ENCODE measurements at places on chromosomes 5 and 9. TPM values are rescaled to one million over a fixed set of nuclear protein-coding genes. Genes with fewer than 3 reads are reported as not detected.
A peak's percentile ranks its signal among the peaks of the same experiment; 100 is the strongest.

- no peak overlapping the region for H3K27ac ChIP-seq
- no peak for DNase-seq
- H3K36me3 ChIP-seq, result no peaks in the 10 kb centered on the region
- no peak overlapping the region for H3K4me3 ChIP-seq
- no peaks in the 10 kb centered on the region for H3K4me1 ChIP-seq
- peaks cover 18% of the 10 kb centered on the region for H3K27me3 ChIP-seq
Observed at GRCh38 chr5:78527054-78527859, 121.3 kb downstream of the LHFPL2 start.

GRCh38 chr5:76789991-76790581 lies 28.7 kb upstream of the F2RL1 start:
- peaks cover 2% of the 10 kb centered on the region for H3K27me3 ChIP-seq
- no peak for DNase-seq
- H3K4me3 ChIP-seq, result no peak overlapping the region

GRCh38 chr9:120982836-120983235 lies 56.2 kb upstream of the TRAF1 start:
- H3K36me3 ChIP-seq, result no peaks in the 10 kb centered on the region
- H3K4me1 ChIP-seq, result peaks cover 8% of the 10 kb centered on the region
- H3K4me3 ChIP-seq, result no peak overlapping the region
- no peak for DNase-seq

- no peak overlapping the region for H3K4me3 ChIP-seq
- DNase-seq, result no peak
- no peaks in the 10 kb centered on the region for H3K27me3 ChIP-seq
- peaks cover 8% of the 10 kb centered on the region for H3K36me3 ChIP-seq
Observed at GRCh38 chr9:94757158-94757557, 30.7 kb downstream of the AOPEP start.

- DNase-seq, result no peak
- H3K4me1 ChIP-seq, result no peaks in the 10 kb centered on the region
- no peaks in the 10 kb centered on the region for H3K27me3 ChIP-seq
- H3K36me3 ChIP-seq, result no peaks in the 10 kb centered on the region
- H3K27ac ChIP-seq, result no peak overlapping the region
- no peak overlapping the region for H3K4me3 ChIP-seq
Observed at GRCh38 chr9:12956261-12956660, 181.4 kb downstream of the LURAP1L start.

Gene SLCO6A1
- total RNA-seq, result not detected

DNA sequence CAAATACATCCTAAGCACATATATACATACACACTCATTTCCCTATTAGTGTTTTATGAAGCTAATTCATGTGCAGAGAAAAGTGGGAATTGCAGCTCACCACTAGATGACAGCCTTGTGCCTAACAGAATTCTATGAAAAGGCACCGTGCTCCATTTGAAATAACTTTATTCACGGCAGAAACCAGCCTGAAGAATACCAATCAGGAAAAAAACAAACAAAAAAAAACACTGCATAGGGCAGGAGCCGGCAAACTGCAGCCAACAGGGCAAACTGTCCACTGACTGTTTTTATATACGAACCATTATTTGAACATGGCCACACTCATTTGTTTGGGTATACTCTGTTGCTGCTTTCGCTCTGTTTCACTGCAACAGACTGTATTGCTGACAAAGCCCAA lies 33.6 kb downstream of the ERMP1 start:
- H3K36me3 ChIP-seq, result peaks cover 38% of the 10 kb centered on the region
- no peak overlapping the region for H3K27ac ChIP-seq
- no peaks in the 10 kb centered on the region for H3K27me3 ChIP-seq
- H3K4me3 ChIP-seq, result no peak overlapping the region
- H3K4me1 ChIP-seq, result peaks cover 8% of the 10 kb centered on the region

GRCh38 chr9:121353241-121354061 lies 16.6 kb downstream of the STOM start:
- no peaks in the 10 kb centered on the region for H3K27me3 ChIP-seq
- H3K4me3 ChIP-seq, result peak overlapping the region; percentile 55
- H3K36me3 ChIP-seq, result peaks cover 43% of the 10 kb centered on the region
- peak overlapping the region; percentile 77 for H3K27ac ChIP-seq

DNA sequence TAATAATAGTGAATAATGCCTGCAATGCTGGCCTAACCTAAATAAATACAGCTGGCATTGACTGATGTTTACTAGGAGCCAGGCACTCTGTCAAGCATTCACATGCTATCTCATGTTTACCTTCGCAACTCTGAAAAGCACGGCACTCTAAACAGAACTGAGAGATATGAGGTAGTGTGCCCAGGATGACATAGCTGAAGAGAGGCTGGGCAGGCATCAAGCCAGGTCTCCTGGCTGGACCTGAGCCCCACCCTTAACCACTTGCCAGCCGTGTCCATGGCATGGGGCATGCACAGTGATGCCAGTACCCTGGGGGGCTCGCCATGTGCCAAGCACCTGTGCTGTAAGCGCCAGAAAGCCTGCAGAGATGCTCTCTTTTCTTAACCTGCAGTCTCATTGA lies 119.4 kb upstream of the MVB12B start:
- H3K27ac ChIP-seq, result no peak overlapping the region
- peaks cover 14% of the 10 kb centered on the region for H3K27me3 ChIP-seq
- no peak overlapping the region for H3K4me3 ChIP-seq
- H3K36me3 ChIP-seq, result no peaks in the 10 kb centered on the region
- no peaks in the 10 kb centered on the region for H3K4me1 ChIP-seq

Gene IFNA13
- not detected for total RNA-seq

GRCh38 chr9:7125231-7125630 lies 367.5 kb downstream of the KDM4C start:
- H3K27me3 ChIP-seq, result no peaks in the 10 kb centered on the region
- peaks cover 16% of the 10 kb centered on the region for H3K4me1 ChIP-seq
- H3K27ac ChIP-seq, result peak overlapping the region; percentile 23
- H3K4me3 ChIP-seq, result no peak overlapping the region
- H3K36me3 ChIP-seq, result peaks cover 56% of the 10 kb centered on the region

Gene LMX1B
- total RNA-seq, result not detected

GRCh38 chr9:79196606-79197005 lies 375.2 kb upstream of the TLE4 start:
- no peaks in the 10 kb centered on the region for H3K36me3 ChIP-seq
- H3K27me3 ChIP-seq, result no peaks in the 10 kb centered on the region
- no peaks in the 10 kb centered on the region for H3K4me1 ChIP-seq
- H3K27ac ChIP-seq, result no peak overlapping the region

Gene ARHGEF28
- not detected for total RNA-seq

DNA sequence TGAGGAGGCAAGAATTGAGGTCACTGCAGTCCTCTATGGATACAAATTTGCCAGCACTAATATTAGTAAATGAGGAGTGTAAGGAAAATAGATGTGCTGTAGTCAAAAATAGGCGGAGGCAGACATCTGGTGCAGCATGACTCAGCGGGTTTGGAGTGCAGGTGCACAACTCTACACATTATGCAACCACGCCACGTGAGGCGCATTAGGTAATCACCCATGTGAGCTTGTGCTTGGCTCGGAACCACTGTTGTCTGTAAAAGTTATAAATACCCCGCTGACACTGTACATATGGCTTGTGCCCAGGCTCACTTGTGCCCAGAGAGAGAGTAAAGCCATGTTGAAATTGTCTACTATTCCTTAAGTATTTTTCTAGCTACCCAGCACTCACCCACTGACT lies 623.5 kb upstream of the NUDT12 start:
- no peak overlapping the region for H3K4me3 ChIP-seq
- H3K4me1 ChIP-seq, result no peaks in the 10 kb centered on the region
- H3K36me3 ChIP-seq, result no peaks in the 10 kb centered on the region
- DNase-seq, result no peak
